ENCODE measurements at places on chromosomes 1 and 21. TPM values are rescaled to one million over a fixed set of nuclear protein-coding genes. Genes with fewer than 3 reads are reported as not detected.
A peak's percentile ranks its signal among the peaks of the same experiment; 100 is the strongest.

DNA sequence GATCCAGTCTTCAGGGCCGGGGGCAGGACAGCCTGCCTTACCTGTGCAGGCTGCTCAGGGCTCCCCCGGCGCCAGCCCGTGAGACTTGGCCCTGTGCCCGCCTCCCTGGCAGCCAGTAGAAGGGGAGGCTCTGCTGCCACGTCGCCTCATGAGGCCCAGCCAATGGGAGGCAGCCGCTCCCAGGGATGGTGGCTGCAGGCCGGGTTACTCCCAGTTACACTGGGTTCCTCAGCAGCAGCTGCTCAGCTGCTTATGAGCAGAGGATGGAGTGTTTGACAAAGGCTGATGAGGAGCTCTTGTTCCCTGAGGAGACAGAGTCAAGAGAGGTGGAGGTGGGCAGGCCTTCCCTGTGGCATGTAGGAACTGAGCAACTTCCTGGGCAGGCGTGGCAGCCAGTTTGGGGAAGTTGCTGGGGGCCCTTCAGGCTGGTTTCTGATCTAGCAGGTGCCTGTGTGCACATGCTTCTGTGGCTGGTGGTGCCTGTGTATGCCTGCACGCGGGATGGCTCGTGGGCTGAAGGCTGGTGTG is 5.5 kb downstream of the MFSD2A start:
- no peaks in the 10 kb centered on the region for H3K27me3 ChIP-seq
- no peak overlapping the region for H3K27ac ChIP-seq
- no peak overlapping the region for H3K4me3 ChIP-seq

DNA sequence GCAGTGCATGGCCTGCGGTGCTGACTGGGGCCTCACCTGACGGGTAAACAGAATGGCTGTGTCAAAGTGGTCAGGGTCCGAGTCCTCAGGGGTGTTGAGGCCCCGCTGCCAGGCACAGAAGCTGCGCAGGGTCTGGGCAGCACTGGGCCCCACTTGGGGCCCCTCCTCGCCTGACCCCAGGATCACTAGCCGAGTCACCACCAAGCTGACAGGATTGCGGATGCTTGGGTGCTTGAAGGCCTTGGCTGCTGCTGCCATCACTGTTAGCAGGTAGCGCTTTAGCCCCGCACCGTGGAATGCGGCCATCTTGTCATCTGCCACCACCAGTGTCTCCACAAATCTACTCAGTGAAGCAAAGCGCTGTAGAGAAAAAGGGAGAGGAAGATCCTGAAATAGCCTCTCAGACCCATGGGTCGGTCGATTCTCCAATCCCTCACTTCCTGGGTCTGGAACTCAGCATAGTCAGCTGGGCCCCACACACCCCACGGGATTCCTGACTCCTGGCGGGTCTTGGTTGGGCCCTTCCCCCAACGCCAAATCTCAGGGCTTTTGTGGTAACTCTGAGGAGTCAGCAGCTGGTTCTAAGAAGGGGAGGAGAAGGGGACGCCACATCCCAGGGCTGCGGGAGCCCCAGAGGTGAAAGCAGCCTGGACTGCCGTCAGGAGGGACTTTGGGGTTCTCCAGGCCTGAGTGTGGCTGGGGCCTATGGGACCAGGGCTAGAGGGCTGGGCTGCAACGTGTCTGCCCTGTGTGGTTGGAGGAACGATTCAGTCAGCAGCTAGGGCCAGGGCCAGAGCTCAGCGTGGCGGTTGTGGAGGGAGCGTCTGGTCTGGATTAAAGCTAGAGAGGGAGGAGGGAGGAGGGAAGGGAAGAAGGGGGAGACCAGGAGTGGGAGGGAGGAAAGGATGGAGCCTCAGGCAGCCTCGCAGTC is 2.1 kb downstream of the ADAMTS4 start:
- DNase-seq: peak; percentile 75
- H3K27ac ChIP-seq: peak overlapping the region; percentile 84
- peak overlapping the region; percentile 44 for H3K4me3 ChIP-seq
- H3K27me3 ChIP-seq: no peaks in the 10 kb centered on the region
- no peaks in the 10 kb centered on the region for H3K36me3 ChIP-seq

DNA sequence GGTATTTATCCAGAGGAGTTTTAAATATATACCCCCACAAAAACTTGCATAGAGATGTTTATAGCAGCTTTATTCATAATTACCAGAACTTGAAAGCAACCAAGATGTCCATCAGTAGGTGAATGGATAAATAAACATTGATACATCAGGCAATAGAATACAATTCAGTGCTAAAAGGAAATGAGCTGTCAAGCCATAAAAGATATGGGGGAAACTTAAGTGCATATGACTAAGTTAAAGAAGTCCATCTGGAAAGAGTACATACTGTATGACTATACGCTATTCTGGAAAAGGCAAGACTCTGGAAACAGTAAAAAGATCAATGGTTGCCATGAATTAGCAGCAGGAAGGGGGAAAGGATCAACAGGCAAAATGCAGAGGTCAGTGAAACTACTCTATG is 366.7 kb downstream of the HHIPL2 start:
- no peak for DNase-seq
- no peak overlapping the region for H3K4me3 ChIP-seq
- H3K27ac ChIP-seq: no peak overlapping the region
- H3K36me3 ChIP-seq: no peaks in the 10 kb centered on the region
- H3K27me3 ChIP-seq: no peaks in the 10 kb centered on the region

GRCh38 chr1:212328248-212328647 is 43.0 kb downstream of the PPP2R5A start:
- DNase-seq: no peak
- H3K27ac ChIP-seq: no peak overlapping the region
- H3K27me3 ChIP-seq: no peaks in the 10 kb centered on the region

DNA sequence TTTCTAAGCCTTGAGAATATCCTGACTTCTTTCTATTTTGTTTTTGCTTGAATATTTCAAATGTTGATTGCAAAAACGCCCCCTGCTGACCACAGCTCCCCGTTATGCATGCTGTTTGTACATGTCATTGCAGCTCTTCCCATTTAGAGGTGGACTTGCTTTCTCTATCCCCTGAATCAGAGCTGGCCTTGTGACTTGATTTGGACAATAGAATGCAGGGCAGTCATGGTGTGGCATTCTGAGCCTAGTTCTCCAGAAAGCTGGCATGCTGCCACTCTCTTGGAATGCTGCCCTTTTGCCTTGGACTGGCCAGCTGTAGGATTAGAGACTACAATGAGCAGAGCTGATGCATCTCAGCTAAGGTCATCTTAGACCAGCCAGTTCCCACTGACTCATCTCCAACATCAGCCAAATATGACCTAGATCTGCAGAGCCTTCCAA is 1561.5 kb downstream of the MRPL39 start:
- peak; percentile 48 for DNase-seq
- no peaks in the 10 kb centered on the region for H3K27me3 ChIP-seq
- H3K4me1 ChIP-seq: peaks cover 4% of the 10 kb centered on the region
- no peaks in the 10 kb centered on the region for H3K36me3 ChIP-seq

- DNase-seq: no peak
- H3K4me3 ChIP-seq: no peak overlapping the region
- no peaks in the 10 kb centered on the region for H3K36me3 ChIP-seq
- H3K27me3 ChIP-seq: no peaks in the 10 kb centered on the region
These were observed 3.0 kb downstream of the CDC42 start for GRCh38 chr1:22055463-22055862.

- no peaks in the 10 kb centered on the region for H3K36me3 ChIP-seq
- no peak overlapping the region for H3K27ac ChIP-seq
- H3K27me3 ChIP-seq: no peaks in the 10 kb centered on the region
- no peak overlapping the region for H3K4me3 ChIP-seq
- DNase-seq: no peak
These were observed 353.5 kb upstream of the B3GALT2 start for GRCh38 chr1:193539731-193540459.

DNA sequence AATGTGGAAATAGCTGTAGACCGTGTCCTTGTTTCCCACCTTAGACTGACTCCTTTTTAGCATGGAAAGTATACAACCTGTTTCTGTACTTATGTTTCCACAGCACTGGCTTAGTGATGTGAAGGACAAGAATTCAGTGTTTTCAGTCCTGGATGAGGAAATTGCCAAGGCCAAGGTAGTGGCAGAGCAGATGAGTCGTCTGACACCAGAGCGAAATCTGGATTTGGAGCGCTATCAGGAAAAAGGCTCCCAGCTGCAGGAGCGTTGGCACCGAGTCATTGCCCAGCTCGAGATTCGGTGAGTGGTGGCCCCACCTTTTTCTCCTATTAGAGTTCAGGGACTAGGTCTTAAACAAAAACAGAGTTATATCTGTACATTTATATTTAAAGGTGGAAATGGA is 112.6 kb downstream of the MACF1 start:
- no peak overlapping the region for H3K4me3 ChIP-seq
- H3K27me3 ChIP-seq: no peaks in the 10 kb centered on the region
- H3K4me1 ChIP-seq: no peaks in the 10 kb centered on the region
- no peak overlapping the region for H3K27ac ChIP-seq

The SAMSN1 gene
- 8.0 TPM for total RNA-seq

The BARHL2 gene
- not detected for total RNA-seq

The SPRR2B gene
- total RNA-seq: 1.1 TPM
